Brain pericyte (primary cell): ENCODE measurements at places on chromosomes 11 and 22.

DNA sequence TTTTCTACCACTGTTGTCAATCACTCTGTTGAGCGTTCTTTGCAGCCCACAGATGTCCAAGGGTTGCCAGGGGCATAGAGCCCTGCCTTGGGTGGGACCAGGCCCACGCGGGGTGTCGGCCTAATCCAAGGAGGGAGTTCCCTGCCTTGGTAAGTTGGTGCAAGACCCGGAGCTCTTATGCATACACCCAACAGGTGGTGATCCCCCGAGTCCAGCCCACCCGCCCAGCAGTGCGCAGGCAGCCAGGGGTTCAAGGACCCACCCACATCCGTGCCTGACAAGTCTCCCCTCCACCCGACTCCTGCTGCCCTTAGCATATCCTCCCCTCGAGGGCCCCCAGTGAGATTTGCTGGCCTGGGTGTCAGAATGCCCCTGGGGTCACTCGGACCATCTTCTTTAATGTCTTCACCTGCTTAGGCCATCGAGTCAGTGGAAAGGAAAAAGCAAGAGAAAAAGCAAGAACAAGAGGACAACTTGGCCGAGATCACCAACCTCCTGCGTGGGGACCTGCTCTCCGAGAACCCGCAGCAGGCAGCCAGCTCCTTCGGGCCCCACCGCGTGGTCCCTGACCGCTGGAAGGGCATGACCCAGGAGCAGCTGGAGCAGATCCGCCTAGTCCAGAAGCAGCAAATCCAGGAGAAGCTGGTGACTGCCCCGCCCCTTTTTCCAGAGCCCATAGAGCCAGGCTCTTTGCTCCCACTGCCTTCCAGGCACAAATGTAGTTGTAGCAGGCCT is 12.2 kb downstream of the RIBC2 start:
- DNase-seq, result no peak

GRCh38 chr11:44695169-44695833 is 31.5 kb upstream of the TSPAN18 start:
- no peak for DNase-seq

DNA sequence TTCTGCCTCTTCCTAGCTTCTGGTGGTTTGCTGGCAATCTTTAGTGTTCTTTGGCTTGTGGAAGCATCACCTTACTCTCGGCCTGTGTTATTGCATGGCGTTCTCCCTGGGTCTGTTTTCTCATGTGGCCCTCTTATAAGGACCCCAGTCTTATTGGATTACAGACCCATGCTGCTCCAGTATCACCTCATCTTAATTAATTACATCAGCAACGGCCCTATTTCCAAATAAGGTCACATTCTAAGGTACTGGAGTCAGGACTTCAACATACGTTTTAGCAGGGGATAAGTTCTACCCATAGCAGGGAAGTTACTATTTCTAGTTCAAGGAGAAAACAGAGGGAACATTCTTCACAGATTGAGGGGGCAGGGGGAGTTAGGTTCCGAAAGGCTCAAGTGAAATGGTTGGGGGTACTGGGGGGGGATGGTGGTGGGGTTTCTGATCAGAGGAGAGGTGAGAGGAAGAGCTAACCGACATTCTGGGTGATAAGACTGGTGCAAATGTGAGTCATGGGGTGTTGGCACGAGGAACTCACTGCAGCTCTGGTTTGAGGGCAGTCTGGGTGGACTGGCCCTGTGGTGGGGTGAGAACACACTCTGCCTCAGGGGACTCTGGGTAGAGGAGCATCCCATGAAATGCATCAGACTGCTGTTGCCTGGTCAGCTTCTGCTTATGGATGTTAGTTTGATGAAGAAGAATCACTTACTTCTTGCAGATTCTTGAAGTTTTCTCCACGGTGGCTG is 51.5 kb upstream of the ZBED5 start:
- DNase-seq, result no peak

DNA sequence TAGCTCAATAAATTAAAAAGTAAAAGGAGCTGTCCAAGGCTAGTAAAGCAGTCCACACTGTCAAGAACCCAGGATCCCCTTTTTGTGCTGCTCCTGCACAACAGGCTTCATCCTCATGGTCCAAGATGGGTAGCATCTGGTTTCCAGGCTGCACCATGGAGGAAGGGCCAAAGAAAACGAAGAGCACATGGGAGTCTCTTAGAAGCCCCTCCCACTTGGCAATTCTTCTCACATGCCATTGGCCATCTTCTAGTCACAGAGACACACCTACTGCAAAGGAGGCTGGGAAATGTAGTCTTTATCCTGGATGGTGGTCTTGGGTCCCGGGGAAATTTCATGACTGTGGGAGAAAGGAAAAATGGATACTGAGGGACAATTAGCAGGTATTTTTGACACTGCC is 37.8 kb downstream of the PRR5L start:
- DNase-seq, result no peak

DNA sequence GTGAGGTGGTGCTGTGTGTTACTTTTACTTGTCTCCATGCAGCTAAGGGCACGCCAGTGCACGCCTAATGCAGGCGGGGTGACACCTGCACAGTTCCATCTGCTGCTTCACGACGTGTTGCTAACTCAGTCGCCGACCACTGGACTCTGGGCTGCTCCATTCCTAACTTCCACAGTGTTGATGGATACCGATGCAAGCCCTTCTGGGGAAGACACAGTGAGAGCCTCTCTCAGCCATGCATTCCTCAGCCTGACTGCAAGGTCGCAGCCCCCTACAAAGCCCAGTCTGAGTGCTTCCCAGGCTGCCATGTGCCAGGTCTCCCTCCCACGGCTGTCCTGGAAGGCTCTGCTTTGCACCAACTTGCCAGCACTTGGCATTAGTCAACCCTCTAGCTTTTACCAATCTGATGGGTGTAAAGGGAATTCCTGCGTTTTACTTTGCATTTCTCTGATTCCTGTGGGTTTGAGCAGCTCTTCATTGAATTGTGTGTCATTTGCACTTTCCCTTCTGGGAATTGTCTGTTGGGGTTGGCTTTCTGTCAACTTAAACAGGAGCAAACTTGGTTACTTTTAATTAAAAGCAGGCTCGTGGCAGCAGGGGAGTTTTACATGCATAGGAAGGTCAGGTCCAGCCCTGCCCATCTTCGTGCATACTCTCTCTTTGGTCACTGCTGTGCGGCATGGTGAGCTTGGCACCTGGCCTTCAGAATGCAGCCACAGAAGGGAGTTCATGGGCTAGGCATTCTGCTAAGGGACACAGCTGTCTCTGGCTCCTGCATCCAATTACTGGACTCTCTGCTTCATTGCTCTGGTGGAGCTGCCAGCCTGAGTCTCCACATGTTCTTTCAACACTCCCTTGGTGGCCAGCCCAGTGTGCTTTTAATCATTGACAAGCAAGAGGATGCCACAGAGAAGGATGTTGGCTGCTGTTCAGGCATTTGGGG is 34.6 kb upstream of the SHANK2 start:
- DNase-seq, result peak; percentile 94

- DNase-seq, result no peak
Observed at GRCh38 chr11:6142936-6143335, 27.2 kb downstream of the OR52B2 start.

GRCh38 chr11:40338739-40339138 is 1120.7 kb downstream of the LRRC4C start:
- DNase-seq, result no peak

GRCh38 chr11:126413426-126413825 is 57.9 kb downstream of the ST3GAL4 start:
- no peak for DNase-seq

GRCh38 chr11:61384271-61385242 is 7.8 kb upstream of the TMEM216 start:
- no peak for DNase-seq
